Pancreas (tissue), 10 donors: ENCODE measurements at places on chromosomes 11 and 22.
A peak's percentile ranks its signal among the peaks of the same experiment; 100 is the strongest.

DNA sequence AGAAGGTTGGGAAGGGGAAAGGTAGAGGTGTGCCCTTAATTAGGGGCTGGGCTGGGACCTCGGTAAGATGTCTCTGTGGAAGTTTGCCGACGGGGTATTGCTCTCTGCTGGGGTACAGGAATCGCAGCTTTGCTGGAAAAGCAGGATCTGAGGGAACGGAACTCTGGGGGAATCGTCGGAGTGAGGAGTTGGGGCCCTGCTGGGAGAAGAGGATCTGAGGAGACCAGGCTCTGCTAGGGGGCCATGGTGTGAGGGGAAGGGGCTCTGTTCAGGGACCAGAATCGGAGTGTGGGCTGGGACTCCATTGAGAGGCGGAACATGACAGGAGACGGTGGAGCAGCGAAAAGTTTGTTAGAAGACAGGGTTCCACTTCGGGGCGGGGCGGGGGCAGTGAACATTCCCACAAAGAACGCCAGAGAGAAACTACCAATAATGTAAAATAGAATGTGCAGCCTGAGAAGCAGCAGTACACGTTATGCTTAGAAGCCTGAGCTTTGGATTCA, 456 bp downstream of the AAMDC start:
- DNase-seq: peak; percentile 14

DNA sequence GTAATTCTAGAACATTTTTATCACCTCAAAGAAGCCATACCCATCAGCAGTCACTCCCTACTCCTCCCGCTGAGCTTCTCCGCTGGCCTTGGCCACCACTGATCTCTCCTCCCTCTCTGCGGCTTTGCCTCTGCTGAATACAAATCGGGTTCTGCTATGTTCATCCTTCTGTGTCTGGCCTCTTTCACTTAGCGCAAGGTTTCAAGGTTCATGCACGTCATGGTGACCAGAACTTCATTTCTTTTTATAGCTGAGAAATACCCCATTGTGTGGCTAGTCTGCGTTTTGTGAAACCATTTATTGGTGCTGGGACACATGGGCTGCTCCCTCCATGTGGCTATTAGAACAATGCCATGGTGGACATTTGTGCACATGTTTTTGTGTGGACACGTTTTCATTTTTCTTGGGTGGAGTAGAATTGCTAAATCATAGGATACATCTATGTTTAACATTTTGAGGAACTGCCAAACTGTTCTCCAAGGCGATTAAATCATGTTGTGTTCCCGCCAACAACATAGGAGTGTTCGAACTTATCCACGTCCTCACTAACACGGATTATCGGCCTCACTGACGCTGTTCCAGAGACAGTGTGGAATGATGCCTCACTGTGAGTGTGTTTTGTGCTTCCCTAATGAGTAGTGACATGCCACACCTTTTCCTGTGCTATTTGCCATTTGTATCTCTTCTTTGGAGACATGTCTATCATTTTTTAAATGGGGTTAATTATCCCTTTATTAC, 24.2 kb upstream of the KRTAP5-6 start:
- no peak for DNase-seq

DNA sequence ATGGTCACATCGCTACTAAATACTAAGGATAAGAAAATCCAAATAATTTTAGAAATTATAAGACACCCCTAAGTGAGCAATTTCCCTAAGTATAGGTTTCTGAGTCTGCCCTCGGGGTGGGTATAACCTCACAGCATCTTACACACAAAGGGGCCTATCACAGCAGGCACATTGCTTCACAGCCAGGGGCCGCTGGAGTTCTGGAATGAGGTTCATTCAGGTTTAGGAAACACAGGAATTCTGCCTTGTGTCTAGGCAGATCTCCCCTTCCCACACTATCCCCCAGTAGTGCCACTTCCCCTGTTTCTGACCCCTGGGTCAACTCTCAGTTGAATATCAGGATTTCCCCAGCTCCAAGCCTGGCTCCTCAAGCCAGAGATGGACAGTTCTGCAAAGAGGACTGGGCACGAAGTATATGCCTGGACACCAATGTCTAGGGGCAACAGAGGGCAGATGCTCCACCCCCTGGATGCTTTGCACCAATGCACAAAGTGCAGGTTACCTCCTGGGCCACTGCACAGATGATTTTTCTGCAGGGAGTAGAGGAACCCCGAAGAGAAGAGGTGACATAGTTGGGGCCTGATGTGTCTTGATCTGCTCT, 11.4 kb downstream of the TUBA8 start:
- no peak for DNase-seq

DNA sequence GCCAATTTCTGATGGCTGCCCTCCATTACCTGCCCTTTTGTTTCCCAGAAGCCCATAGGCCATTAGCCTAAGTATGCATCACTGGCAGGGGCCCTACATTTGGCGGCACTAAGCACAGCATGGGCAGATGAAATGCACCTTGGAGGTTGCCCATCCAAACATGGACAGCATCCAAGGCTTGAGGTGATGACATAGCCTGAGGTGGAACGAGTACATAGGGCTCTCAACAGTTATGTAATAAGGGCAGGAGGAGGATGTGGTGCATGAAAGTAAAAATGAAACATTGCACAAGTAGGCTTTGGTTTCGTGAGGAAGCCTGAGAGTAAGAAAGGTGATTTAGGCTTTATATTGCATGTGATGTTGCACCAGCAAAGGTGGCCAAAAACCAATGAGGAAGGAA, 148.1 kb downstream of the FAM76B start:
- no peak for DNase-seq

DNA sequence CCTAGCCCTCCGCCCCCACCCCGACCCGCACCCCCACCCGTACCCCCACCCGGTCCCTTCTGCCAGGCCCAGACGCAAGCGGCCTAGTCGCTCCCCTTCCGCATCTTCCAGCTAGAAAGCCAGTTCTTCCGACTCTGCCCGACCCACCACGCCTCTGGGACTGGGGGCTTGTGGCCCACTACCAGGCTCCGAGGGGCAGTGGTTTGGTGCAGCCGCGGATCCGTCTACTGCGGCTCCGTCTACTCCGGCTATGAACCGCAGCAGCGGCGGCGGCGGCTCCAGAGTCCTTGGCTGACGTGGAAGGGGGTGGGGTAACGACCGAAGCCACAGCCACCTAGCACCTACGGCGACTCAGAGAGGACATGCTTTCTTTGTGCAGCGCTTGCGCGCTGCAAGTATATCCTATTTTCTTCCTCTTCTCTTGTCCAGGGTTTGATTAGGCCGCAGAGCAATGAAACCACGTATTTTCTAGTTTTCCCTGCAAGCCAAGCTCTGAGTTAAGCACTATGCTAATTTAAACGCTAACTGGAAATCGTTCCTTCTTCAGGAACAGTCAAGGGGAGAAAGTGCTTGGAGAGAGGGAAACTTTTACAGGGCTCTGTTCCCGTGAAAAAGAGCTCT, at the start of gene COPB1:
TSS of gene COPB1 (minus strand) at position 252 of the 621 bp plus-strand sequence. CDS start 883 bp downstream, outside the sequence.
- DNase-seq: peak; percentile 93

GRCh38 chr11:112459001-112459400, 198.3 kb upstream of the PLET1 start:
- no peak for DNase-seq

DNA sequence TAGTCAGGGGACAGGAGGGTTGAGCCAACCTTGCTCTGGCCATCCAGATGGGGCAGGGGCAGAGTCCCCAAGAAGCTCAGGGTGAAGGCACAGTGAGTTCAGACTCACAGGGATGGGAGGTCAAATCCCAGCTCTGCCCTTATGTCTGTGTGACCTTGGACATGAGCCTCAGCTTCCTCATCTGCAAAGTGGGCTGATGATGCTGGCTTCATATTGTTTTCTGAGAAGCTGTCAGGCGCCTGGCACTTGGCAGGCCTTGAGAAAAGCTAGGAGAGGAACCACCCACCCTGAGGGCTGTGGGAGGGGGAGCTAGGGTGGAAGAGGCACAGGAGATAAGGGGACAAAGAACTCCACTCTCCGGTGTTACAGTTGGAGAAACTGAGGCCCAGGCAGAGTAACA, 23.6 kb downstream of the CYTH4 start:
- DNase-seq: no peak

- DNase-seq: no peak
Observed at GRCh38 chr11:4006946-4007680, 87.5 kb upstream of the RRM1 start.

- peak; percentile 67 for DNase-seq
Observed at GRCh38 chr11:32892355-32893092, at the start of gene QSER1. Gene QSER1, plus strand, starts transcription at chr11:32892811. Its CDS starts 315 bp downstream, at chr11:32893126.

GRCh38 chr11:12606597-12606996, 67.6 kb upstream of the TEAD1 start:
- no peak for DNase-seq

GRCh38 chr22:35071784-35072183, 5.8 kb downstream of the ISX start:
- DNase-seq: no peak

GRCh38 chr11:91776655-91777054, 448.0 kb upstream of the FAT3 start:
- DNase-seq: peak; percentile 43

GRCh38 chr11:22807855-22808570, 21.6 kb downstream of the SVIP start:
- DNase-seq: no peak

- DNase-seq: peak; percentile 86
Observed at GRCh38 chr22:28829358-28830181, 29.2 kb upstream of the XBP1 start.

DNA sequence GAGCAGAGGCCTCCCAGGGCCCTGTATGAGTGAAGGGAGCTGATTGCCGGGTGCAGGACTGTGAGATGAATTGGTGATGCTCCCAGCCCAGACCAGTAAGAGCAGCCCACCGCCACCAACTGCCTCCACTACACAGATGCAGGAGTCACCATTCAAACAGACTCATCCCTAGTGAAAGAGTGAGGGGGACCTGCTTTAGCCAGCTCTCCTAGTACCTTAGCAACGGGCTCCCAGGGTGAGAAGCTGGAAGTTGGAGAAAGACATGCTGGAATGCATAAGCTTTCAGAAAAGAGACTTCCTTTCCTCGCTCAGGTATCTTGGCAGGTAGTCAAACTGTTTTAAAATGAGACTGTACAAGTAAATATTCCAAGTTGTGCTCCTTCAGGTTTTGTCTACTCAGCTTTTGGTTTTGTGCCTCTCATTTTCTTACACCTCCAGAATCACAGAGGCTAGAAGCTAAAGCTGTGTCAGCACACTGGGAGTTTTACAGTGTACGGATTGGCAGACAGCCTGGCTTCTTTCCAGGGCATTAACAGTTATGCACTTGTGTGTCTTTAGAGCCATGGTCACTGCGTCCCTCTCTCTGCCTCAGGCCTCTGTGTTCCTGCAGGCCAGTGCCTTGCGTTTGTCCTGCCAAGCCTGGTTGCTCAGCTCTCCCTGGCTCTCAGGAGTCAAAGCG, 146.2 kb downstream of the ATXN10 start:
- peak; percentile 27 for DNase-seq

DNA sequence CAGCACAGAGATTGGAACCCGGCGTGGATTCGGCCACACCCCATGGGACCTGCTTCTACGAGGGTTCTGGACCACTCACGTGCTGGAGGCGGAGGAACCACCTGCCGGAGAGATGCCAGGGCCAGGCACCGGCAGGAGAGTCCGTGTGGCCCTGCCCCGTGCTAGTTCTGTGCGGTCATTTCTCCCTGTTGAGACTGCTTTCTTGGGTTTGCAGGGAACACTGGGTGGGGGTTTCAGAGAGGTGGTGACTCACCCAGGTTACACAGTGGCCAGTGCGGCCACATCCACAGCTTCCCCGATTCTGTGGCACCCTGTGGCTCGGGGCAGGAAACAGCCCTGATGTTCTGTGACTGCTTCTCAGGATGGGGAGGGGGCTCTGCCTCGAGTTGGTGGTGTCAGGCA, 3.6 kb upstream of the PHLDA2 start:
- DNase-seq: no peak

DNA sequence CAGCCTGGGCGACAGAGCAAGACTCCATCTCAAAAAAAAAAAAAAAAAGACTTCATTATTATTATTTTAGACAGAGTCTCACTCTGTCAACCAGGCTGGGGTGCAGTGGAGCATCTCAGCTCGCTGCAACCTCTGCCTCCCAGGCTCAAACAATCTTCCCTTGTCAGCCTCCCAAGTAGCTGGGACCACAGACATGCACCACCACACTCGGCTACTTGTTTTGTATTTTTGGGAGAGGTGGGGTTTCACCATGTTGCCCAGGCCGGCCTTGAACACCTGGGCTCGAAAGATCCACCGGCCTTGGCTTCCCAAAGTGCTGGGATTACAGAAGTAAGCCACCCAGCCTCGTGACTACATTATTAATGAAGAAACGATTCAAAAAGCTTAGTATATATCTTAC, 5.3 kb upstream of the TYMP start:
- no peak for DNase-seq

GRCh38 chr11:63518548-63518947, 12.7 kb downstream of the LGALS12 start:
- no peak for DNase-seq

DNA sequence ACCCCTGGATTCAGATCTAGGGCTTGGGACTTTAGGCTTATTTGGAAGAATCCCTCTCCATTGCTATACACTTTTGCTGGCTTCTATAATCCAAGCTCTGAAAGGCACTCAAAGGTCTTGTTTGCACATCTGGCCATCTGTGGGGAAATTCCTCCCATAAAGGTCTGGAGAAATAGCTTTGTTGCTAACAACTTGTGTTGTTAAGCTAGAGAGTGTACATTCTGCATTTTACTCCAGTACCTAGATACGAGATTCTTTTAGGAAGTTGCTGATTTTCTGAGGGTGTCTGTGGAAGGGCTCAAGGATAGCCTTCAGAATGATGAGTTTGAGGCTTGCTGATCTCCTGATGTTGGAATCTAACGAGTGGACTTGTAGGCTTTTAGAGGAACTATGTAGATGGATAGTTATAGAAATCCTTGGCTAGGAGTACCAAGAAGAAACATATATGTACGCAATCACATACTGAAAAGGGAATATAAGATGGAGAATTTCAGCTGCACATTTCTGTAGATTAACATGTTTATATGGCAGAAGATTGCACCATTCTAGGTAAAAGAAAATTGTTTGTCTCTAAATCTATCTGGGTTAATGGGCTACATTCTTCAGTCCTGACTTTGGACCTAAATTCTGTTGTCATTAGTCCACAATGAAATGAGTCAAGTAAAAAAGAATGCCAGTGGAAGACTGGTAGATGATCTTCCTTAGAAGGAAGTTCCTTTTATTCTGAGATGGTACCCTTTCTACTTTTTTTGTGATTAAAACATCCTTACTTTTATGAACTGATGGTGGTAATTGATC, 51.0 kb downstream of the UBASH3B start:
- DNase-seq: no peak

- no peak for DNase-seq
Observed at GRCh38 chr11:2924381-2924780, 4.8 kb downstream of the PHLDA2 start.

DNA sequence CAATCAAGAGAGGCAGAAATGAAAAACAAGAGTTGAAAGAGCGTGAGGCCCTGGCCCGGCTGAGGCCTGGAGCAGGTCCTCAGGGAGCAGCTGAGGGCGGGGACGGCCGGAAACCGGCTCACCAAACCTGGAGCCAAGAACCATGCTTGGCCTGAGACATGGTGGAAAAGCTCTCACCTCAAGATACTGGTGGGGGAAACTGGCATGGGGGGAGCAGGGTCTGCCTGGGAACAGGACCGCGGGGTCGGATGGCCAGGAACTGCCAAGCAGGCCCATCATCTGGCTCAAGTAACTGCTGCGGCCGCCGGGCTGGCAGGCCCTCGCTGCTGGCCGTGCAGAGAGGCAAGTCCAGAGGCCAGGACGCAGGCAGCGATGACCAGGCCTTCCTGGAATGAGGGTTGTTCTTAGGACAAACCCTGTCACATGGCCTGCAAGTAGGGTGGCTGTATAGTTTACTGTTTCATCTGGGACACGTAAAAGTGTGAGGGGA, 18.9 kb upstream of the WNT11 start:
- no peak for DNase-seq
